NCI-H226 (cell line): ENCODE measurements at places on chromosomes 12 and 14.

DNA sequence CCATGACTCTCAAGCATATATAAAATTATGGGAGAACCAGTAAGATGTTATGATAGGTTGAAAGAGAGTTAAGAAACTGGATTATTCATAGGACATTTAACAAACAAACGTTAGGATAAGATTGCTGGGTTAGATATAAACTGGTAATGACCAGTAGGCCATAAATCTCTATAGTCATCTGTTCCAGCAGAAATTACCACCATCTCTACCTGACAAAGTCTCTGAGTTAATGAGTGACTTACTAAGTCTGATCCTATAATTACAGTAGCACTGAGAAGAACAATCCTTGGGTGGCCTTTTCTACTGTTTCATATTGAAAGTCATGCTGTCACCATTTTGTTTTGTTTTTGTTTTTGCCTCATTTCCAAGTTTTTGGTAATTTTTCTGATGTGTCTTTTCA, 136.9 kb upstream of the CNOT2 start:
- DNase-seq = no peak

DNA sequence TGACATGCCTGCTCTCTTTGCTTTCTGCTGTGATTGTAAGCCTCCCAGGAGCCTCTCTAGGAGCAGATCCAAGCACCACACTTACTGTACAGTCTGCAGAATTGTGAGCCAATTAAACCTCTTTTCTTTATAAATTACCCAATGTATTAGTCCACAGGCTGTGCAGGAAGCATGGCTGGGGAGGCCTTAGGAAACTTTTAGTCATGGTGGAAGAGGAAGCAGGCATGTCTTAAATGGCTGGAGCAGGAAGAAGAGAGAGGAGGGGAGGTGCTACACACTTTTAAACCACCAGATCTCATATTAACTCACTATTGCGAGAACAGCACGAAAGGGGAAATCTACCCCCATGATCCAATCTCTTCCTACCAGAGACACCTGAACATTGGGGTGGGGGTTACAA, 108.9 kb downstream of the DERA start:
- no peak for DNase-seq

DNA sequence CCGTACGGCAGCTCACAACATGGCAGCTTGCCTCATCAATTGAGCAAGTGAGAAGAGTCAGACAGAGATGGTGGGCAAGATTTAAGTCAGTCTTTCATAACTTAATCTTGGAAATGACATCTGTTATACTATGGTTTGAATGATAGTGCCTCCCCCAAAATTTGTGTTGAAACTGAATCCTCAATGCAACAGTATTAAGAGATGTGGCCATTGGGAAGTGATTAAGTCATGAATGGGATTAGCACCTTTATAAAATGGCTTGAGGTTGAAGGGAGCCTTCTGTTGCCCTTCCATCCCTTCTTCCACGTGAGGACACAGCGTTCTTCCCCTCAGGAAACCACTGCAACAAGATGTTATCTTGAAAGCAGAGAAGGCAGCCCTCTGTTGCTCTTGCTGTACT, 124.2 kb downstream of the C12orf75 start:
- no peak for DNase-seq

DNA sequence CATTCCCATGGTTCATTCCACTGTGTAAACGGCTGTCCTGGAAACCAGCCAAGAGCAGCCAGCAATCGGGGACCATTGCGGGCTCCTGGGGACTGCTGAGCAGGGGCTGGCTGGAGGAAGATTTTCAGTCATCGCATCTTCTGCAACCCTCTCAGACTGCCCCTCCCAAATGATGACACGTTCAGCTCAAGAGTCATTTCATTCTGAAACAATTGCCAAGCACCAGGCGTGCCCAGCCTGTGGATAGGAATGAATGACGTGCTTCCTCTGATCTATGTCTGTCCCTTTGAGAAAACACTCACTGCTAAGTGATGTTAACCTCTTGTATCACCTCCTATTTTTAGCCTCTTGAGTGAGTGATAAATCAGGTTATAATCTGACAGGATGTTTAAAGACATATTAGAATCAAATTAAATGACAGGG, 62.0 kb downstream of the NDUFA12 start:
- peak; percentile 55 for DNase-seq

DNA sequence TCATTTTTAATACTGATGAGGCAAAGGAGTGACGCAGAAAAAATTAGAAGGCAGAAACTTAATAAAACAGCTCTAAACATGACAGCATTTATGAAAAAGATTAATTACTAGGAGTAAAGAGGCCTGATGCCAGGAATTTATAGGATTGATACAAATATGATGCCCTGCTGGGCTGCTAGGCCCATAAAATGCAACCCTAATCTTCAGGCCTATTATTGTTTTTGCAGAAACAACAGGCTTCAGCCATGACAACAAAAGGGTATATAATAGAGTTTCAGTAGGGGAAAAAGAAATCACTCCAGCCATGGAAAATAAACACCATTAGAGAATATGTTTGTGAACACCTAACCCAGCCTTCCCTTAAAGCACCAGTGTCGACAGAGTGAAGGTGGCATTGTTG, 50.6 kb downstream of the OTX2 start:
- DNase-seq = no peak

DNA sequence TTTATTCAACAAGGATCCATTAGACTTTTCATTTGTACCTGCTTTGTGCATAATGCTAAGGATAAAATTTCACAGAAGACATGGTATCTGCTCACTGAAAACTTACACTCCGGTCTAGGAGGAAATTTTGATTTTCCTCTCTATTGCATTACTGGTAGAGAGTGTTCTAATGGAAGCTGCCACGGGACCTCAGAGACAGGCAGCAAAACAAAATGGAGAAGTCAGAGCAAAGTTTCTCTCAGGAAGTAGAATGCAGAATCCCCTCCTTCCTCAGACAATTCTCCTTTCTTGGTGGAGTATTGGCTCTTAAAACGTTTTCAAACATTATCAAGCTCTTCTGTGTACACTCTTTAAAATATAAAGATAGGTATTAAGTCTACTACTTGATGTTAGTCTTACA, 12.3 kb downstream of the CLEC2B start:
- DNase-seq = no peak

- no peak for DNase-seq
Observed at GRCh38 chr14:100294213-100294962, 11.9 kb downstream of the SLC25A29 start.

GRCh38 chr12:103279444-103279843, 216.3 kb downstream of the C12orf42 start:
- DNase-seq = no peak

- DNase-seq = peak; percentile 31
Observed at GRCh38 chr14:51488569-51489220, 163.0 kb upstream of the FRMD6 start.

- DNase-seq = no peak
Observed at GRCh38 chr14:98888927-98889835, 382.8 kb downstream of the BCL11B start.

- no peak for DNase-seq
Observed at GRCh38 chr14:26132061-26132645, 465.7 kb downstream of the NOVA1 start.

DNA sequence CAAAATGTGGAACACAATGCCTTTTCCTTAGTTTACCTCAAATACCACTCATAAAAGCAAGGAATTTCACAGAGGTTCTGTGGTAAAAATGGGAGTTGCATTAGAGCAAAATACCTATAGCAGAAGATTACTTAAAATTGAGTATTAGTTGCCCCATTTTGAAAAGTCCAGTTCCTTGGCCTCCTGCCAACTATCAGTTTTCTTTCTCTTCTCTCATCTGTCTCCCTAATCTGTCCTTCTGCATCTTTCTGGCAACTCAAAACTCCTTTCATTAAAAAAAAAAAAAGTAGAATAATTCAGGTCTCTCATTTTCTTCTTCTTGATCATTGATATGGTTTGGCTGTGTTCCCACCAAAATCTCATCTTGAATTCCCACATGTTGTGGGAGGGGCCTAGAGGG, 127.3 kb downstream of the ATP23 start:
- no peak for DNase-seq

- DNase-seq = no peak
Observed at GRCh38 chr12:47817272-47818006, 2.3 kb downstream of the HDAC7 start.

- DNase-seq = peak; percentile 42
Observed at GRCh38 chr12:81859521-81859920, 100.4 kb upstream of the PPFIA2 start.

DNA sequence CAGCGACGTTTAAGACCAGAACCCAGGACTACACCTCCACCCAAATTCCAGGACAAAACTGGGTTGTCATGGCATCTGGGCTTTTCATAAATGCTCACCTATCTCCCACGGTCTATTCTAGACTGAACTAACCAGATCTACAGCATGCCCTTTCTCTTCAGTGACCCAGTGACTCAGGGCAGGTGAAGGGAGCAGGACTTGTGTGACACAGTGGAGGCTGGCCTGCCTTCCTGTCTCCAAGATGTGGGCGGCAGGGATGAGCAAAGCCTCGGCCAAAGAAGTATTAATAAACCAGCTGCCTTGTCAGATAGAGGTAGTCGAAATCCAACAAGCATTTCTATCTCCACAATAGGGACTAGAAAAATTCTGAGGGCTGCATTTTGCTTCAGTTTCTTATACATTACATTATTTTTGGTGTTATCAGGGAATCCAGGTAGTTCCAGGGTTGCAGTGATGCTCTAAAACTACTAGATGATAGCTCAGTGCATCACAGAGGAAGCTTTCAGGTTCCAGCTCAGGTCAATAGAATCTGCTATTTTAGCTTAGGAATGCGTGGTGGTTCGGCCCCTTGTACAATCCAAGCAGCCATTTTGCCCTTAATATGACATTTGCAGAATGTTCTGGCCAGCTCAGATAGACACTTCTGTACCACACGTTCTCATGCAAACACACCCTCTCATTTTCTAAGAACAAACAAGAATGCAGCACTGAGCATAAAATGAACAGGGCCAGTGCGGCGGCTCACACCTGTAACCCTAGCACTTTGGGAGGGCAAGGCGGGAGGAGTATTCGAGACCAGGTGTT, 4.2 kb upstream of the GLRX5 start:
- DNase-seq = no peak

DNA sequence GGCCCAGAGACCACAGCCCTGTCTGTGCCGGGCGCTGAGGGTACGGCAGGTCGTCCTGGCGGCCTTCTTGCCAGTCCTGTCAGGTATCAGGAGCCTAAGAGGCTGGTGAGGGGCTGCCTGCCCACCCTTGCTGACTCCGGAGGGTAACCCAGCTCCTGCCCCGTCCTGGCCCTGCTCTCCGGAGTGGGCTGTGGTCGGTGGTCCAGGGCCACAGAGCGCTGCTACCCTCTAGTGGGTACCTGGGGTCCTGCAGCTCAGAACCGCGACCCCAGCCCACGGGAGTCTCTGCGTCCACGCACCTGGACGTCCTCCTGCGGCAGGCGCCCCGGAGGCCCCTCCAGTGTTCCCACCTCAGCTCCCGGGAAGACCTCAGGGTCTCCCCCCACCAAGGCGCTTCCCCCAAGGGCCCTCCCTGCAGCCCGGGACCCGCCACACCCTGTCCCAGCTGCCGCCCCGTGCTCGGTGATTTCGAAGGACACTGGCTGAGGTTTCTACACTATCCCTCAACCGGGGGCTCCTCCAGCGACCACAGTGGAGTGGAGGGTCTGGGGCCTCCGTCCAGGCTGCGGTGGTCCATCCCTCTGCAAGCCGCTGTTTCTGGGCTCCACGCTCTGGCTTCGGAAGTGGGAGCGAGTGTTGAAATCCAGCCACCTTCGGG, 75.9 kb upstream of the FBRSL1 start:
- DNase-seq = peak; percentile 19

DNA sequence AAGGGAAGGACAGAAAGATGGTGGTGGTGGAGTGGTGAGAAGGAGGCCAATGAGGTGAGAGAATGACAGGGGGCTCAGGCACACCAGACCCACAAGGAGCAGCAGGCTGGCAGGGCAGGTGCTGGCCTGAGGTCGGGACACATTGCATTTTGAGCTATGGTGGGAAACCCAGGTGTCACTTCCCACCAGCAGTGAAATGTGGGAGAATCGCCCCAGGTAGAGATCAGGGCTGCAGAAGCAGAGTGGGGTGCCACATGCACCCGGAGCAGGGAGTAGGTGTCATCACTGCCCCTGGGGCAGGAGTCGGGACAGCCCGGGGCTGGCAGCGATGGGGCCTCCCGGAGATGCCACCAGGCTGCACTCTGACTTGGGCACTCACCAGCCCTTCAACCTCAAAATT, 315.8 kb downstream of the BCL11B start:
- no peak for DNase-seq

- no peak for DNase-seq
Observed at GRCh38 chr14:101359221-101360053, 201.9 kb upstream of the DIO3 start.

DNA sequence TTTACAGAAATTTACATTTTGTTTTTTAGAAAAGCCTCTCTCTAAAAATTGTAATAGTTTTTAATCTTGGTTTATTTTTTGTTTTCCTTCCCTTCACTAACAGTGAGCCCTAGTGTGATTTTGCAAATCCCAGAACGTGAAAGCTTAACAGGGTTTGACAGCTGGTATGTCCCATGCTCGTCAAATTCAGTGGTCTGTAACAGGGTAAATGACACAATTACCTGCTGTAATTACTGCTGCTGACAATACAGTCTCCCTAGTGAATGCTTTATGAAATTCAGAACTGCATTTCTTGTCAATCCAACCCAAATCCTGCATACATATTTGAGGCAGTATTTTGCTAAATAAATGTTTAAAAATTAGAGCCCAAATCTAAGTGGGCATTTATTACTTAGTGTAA, 249.2 kb downstream of the NELL2 start:
- DNase-seq = no peak

- DNase-seq = peak; percentile 88
Observed at GRCh38 chr12:79055926-79056674, 191.5 kb downstream of the SYT1 start.

GRCh38 chr14:96055753-96056508, 16.8 kb downstream of the C14orf132 start:
- no peak for DNase-seq

DNA sequence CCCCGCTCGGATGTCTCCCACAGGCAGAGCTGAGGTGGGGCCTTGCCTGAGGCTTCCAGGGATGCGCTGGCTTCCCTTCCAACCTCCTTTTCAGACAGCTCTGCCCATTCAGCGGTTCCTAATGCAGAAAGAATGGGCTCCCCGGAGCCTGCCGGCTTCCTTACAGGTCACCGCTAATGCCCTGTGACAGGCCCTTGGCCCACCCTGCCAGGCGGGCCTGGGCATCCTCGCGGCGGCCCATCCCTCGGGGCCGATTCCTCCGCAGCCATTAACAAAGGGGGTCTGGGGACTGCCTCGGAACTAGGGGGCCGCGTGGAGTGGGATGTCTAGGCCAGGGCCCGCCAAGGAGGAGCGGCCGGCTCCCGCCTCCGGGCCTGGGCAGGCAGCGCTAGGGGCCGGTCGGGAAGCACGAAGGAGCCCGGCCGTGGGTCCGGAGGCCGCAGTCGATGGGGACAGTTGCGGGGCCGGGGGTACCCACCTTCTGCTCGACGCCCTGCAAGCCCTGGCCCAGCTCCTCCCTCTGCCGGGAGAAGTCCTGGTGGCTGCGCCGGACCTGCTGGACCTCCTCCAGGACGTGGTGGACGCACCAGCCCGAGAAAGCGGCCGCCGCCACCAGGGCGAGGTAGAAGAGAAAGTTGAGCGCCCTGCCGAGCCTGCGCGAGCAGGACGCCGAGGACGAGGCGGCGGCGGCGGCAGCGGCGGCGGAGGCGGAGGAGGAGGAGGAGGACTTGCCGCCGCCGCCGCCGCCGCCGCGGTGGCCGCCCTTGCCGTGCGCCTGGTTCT, 738 bp downstream of the CKAP4 start:
- DNase-seq = no peak

- DNase-seq = no peak
Observed at GRCh38 chr12:123617580-123617979, 15.7 kb downstream of the DDX55 start.
